Daoy (cell line): ENCODE measurements at places on chromosomes 6 and 20. TPM values are rescaled to one million over a fixed set of nuclear protein-coding genes. Genes with fewer than 3 reads are reported as not detected.

The POM121L2 gene
- total RNA-seq, result not detected in 2 replicates

The NNAT gene
- total RNA-seq, result not detected in 2 replicates

The LY6G6D gene
- total RNA-seq, result not detected in 2 replicates

The CPNE5 gene
- total RNA-seq, result 0.63 TPM in 1 of 2 replicates, not detected in the other

The VIP gene
- total RNA-seq, result not detected in 2 replicates

The LY6G6F gene
- total RNA-seq, result not detected in 2 replicates

The SRXN1 gene
- total RNA-seq, result 66.1 and 77.0 TPM in 2 replicates

The HLA-DQA1 gene
- total RNA-seq, result 0.27 and 0.40 TPM in 2 replicates

The TSHZ2 gene
- total RNA-seq, result 0.57 and 1.3 TPM in 2 replicates

The ATRN gene
- total RNA-seq, result 8.7 and 11.1 TPM in 2 replicates

The RBPJL gene
- total RNA-seq, result not detected in 2 replicates

The IL17A gene
- not detected in 2 replicates for total RNA-seq

The SLC26A8 gene
- not detected in 2 replicates for total RNA-seq

The UBE2C gene
- total RNA-seq, result 167 and 200 TPM in 2 replicates

The C4B gene
- total RNA-seq, result 0.30 and 3.7 TPM in 2 replicates

The PLCB4 gene
- total RNA-seq, result 0.54 and 3.7 TPM in 2 replicates

The MROH8 gene
- total RNA-seq, result 0.11 TPM in 1 of 2 replicates, not detected in the other

The HLA-G gene
- total RNA-seq, result not detected in 2 replicates

The PDYN gene
- not detected in 2 replicates for total RNA-seq
